ENCODE measurements at places on chromosomes 1 and 21.
A peak's percentile ranks its signal among the peaks of the same experiment; 100 is the strongest.

- DNase-seq, result no peak
Measured at GRCh38 chr1:167620002-167620401, 10.0 kb upstream of the RCSD1 start.

GRCh38 chr1:30452170-30452569 lies 271.2 kb downstream of the MATN1 start:
- DNase-seq, result no peak

- DNase-seq, result no peak
Measured at GRCh38 chr1:164611754-164612642, 53.0 kb downstream of the PBX1 start.

GRCh38 chr1:19731311-19731821 lies 66.7 kb downstream of the HTR6 start:
- no peak for DNase-seq

- no peak for DNase-seq
Measured at GRCh38 chr1:209761011-209761635, 5.3 kb downstream of the TRAF3IP3 start.

- DNase-seq, result no peak
Measured at GRCh38 chr1:212489284-212489859, 56.7 kb downstream of the NENF start.

DNA sequence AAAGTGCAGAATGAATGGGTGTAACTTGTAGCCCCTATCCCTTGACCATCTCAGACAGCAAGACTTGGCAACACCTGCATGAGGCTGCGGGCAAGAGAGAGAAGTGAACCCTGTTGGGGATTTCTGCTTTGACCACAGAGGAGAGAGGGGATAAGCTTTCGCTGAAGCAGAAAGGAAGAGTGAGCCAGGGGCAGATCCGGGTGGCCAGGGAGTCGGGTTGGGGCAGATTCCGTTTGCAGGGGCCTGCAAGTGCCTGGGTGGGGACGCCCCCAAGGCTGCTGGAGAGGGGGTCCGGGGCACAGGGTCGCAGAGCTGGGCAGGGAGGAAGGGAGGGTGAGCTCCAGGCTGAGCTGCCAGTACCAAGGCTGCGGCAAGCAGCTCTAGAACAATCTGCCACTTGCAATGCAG lies 25.3 kb upstream of the PIK3CD start:
- no peak for DNase-seq

- DNase-seq, result no peak
Measured at GRCh38 chr1:228837817-228838716, 102.8 kb downstream of the RHOU start.

- no peak for DNase-seq
Measured at GRCh38 chr1:168324745-168325425, 44.2 kb downstream of the TBX19 start.

DNA sequence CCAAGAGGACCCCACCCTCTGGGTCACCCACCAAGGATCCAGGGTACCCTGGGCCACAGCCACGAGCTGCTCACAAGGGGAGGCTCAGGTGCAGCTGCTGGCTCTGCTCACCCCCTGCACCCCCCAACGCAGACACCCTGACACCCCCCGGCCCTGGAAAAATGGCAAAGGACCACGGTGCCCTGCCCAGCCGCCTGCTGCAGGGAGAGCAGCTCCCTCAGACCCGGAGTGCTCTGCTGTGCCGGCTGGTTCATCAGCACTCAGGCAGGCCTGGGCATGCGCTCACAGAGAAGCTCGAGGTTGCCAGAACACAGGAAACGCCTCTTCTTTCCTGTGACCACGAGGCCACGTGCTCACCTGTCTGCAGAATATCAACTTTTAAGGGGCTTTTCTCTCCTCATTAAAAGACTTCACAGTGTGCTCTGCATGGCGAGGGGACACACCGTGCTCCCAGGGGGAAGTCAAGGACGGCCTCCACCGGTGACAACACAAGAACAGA lies 4.3 kb upstream of the C1QTNF12 start:
- DNase-seq, result peak; percentile 39

- no peak for DNase-seq
Measured at GRCh38 chr21:34180407-34180806, 107.0 kb downstream of the MRPS6 start.

All from stimulated activated CD8-positive, alpha-beta memory T cell treated with anti-CD3 and anti-CD28 coated beads, Interleukin-12 subunit alpha, Interleukin-12 subunit beta, amount 100 ng/mL, for 1 hour (primary cell).